Stimulated activated CD4-positive, alpha-beta T cell treated with anti-CD3 and anti-CD28 coated beads, Interleukin-12 subunit alpha, Interleukin-12 subunit beta, amount 100 ng/mL, for 24 hours (primary cell): ENCODE measurements at places on chromosomes 7 and 10.

DNA sequence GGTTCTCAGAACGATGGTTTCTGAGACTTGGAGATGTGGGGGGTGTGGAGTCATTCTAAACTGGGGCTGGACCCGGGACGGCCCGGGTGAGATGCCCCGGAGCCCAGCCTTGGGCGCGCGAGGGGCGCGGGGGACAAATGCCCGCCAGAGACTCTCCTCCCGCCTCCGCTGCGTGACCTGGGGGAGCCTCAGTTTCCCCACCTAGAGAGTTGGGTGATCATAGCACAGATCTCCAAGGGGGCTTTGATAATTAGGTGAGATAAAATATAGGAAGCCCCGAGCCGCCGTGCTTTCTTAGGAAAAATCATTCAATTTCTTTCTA is 658 bp upstream of the FZD8 start:
- DNase-seq = no peak

DNA sequence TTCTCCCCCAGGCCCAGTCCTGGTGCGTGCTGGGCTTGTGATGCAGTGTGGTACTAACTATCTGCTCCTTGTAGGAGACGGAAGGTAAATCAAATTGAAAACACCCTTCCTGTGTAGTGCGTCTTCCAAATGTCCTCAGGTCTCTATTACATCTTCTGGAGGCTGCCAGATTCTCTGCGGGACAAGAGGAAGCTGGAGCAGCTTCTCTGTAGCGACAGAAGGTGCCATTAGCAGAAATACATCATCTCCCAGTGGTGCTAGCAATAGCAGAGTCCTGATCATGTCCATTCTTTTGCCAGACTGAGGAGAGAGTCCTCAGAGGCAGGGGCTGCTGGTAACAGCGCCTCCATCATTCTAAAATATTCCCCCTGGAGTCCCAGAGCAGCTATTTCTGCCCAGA is 675.2 kb downstream of the LRMDA start:
- DNase-seq = no peak

DNA sequence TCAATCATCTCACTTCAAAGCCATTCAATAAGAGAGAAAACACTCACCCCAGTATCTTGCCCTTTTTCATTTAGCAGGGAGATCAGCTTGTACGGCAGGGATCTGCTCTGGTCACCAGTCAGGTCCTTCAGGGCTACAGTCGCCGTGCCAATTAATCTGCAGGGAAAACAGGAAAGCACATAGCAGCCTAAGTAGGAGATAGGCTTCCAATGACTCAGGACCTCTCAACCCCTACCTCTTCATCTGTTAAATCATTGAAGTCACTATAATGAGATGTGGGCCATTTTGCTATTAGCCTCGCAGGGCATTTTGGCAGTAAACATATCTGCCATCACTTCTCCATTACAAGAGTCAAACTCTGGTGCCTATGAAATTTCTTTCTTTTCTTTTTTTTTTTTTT is 50.8 kb downstream of the MYOF start:
- DNase-seq = no peak

- no peak for DNase-seq
Observed at GRCh38 chr10:103613616-103614015, 120.1 kb downstream of the NEURL1 start.

GRCh38 chr10:106378251-106378650 is 786.3 kb downstream of the SORCS1 start:
- no peak for DNase-seq

DNA sequence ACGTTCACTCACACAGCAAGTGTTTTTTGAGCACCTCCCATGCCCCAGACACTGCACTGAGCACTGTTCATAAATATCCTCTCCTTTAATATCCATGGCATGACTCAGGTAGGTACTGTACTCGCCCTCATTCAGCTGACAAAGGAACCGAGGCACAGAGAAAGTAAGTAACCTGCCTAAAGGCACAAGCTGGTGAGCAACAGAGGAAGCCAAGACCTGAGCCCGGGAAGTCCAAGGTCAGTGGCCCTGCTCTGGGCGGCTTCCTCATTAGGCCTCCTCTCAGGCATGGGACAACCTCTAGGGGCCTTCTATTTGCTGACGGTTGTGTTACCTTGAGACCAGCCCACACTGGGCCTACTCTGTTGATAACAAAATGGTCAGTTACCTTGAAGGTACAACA is 45.1 kb upstream of the EZH2 start:
- DNase-seq = no peak

DNA sequence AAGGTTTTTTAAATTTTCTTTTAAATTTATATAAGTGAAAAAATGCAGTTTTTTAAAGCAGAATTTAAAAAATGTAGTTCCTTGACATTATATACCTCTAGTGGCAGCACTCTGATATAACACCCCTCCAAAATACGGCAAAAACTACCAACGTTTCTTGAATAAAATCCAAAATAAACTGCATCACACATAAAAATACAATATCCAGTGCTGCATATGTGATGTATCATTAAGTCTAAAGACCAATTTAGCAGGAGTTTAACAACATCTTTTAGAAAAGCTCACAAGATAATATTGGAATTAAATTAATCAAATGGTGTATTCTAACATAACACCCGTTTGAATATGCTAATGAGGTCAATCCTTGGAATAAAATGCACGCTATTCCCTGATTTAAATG is 1.4 kb downstream of the TCERG1L start:
- DNase-seq = no peak

GRCh38 chr7:92584953-92585352 is 5.2 kb downstream of the FAM133B start:
- no peak for DNase-seq

- no peak for DNase-seq
Observed at GRCh38 chr7:151695951-151696541, 176.4 kb upstream of the RHEB start.

- no peak for DNase-seq
Observed at GRCh38 chr7:47685151-47685550, 103.2 kb upstream of the TNS3 start.

GRCh38 chr10:34815185-34816084 is at the start of gene PARD3:
Gene PARD3 (minus strand): TSS chr10:34815296. CDS start chr10:34814995, 301 bp downstream.
- no peak for DNase-seq

DNA sequence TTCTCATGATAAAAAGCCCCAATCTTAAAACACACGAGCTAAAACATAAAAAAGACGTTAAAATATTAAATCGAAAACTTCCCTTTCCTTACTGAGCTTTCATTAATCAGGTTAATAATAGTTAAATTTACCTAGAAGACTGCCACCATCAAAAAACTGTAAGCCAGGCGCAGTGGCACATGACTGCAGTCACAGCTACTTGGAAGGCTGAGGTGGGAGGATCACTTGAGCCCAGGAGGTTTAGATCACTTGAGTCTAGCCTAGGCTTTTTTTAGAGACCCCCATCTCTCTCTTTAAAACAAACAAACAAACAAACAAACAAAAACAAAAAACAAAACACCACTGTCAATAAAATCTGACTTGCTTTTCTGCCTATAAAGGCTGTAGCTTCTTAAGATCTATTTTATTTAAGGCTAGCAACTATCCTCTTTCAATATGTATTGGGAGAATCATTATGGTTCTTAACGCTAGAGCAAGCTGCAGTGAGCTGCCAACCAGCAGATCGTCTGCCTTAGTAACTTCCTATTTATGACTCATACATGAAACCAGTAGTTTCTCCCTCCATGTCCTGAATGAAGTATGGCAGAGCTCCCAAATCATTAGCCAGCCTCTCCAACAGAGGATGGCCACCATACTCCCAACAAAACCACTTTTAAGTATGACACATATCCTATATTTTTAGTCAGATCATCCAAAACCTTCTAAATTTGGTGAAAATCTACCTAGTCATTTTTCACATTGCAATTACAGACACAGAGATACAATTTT is 163.7 kb downstream of the SRPK2 start:
- DNase-seq = no peak
